K562 (cell line): ENCODE measurements at places on chromosomes 12 and 14.

- peak; percentile 97 for DNase-seq
These were observed at the start of gene TULP3 for GRCh38 chr12:2890388-2891239. Gene TULP3, plus strand, starts transcription at chr12:2890891. Its CDS starts 57 bp downstream, at chr12:2890948.

DNA sequence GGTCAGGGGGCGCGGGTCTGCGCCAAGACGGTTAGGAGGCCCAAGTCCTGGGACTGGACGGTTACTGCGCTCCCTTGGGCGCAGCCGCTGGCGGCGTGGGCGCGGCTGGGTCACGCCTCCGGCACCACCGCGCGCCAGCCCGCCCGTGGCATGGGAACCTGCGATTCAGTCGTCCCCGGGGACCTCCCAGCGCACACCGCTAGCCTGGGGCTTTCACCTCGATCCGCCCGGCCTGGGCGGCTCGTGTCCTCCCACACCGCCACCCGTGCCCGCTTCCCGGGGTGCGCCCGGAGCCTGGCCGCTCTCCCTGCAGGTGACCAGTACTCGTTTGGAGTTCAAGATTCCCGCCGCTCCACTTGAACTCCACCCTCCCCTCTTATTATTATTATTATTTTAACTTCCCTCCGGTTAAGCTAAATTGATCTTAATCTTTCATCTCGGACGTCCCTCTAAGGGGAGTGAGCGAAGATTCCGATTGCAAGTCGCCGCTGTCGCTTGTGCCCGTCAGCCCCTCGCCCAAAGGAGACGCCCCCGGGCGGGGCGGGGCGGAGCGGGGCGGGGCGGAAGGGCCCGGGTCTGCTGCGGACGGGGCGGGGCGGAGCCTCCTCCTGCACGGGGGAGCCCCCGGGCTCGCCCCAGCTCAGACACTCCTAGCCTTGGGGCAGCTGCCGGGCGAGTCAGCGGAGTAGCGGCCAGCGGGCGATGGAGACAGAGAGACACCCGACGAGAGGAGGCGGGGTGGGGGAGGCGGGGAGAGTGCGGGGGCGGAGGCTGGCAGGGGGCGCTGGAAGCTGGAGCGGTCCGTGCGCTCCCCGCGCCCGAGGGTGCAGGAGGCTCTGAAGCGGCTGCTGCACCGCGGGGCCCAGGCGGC, at the start of gene KCNMB4:
Gene KCNMB4, plus strand, starts transcription at position 643 of the 871 bp plus-strand sequence. CDS start 445 bp downstream, outside the sequence.
- peak; percentile 58 for DNase-seq

- DNase-seq = peak; percentile 83
These were observed 32.8 kb downstream of the RBM19 start for GRCh38 chr12:113933201-113933786.

DNA sequence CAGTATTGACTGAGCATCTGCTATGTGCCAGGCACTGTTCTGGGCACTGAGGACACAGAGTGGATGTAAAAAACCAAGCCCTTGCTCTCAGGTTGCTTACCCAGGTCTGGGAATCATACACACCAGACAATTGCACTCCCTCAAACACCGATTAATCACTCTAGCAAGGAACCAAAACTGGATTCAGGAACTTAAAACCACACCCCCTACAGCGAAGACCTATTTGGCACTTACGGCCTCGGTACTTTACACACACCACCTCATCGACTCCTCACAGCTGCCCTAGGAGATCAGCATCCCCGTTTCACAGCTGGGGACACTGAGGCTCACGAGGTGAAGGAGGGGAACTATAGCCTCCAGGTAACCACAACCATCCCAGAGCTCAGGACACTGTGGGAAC, 1.6 kb downstream of the GLTP start:
- DNase-seq = no peak

- DNase-seq = no peak
These were observed 12.6 kb downstream of the LRTM2 start for GRCh38 chr12:1832801-1833595.

DNA sequence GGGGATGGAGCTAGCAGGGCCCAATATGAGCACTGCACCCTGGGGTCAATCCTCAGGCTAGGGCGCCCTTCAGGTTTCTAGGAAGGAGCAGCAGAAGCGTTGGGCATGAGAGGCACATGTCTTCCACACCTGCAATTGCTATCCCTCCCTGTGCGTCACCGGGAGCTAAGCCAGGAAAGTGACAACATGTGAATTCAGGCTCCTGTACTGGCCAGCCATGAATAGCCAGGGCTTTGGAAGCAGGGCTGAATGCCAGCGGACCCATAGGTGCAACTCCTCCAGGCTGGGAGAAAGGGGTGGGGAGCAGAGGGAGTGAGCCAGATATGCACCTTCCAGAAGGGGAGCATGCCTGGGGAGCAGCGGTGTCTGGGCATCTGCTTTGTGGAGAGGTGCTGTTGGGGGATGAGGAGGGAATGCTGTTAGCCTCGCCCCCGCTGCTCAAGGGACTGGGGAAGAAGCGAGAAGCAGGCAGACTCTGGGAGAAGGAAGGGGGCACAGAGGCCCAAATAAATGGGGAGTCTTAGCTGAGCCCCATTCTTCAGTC, 6.1 kb downstream of the HOXC5 start:
- no peak for DNase-seq
